Central memory CD4-positive, alpha-beta T cell (primary cell): ENCODE measurements at places on chromosomes 2 and 18.

GRCh38 chr2:77521931-77522470 lies at the start of gene LRRTM4:
LRRTM4 (minus strand) TSS chr2:77522376.
- DNase-seq = no peak

DNA sequence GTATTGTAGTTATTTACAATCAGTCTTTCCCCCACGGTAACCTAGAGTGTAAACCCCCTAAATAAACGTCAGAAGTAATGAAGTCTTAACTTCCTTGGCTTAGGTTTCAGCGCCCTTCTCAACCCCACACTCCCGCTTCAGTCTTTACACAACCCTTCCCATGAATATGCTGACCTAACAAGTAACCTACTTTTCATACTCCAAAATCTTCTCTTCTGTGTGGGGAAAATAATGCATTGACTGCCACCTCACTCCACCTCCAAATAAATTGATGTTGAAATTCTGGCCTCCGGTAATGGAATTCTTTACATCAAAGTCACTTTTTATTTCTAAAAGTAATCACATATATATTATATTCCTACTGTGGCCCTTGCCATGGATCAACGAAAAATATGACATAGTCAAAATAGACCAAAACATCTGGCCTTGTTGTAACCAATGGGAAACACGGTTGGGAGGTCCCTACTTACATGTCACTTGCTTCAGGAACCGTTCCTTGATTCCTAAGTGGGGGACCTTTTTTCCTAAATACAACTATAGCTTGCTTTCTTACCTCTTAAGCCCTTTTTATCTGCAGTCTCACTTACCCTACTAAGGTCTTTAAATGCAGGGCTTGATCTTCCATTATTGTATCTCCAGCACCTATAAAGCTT lies 961 bp downstream of the GEN1 start:
- DNase-seq = no peak

DNA sequence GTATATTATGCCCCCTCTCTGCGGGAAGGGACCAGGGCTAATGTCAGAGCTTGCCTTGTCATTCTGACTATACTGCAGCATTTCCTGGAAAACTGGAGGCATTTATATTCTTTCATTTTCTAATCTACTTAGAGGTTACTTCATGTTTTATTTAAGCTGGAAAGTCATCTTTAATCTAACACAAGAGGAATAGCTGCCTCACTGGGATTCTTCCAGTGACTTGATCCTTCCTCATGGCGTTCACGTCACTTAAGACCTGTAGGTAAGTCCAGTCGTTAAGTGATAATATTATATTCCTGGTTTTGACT lies 727.6 kb upstream of the DDX18 start:
- no peak for DNase-seq

GRCh38 chr2:31231571-31232302 lies 2.2 kb upstream of the EHD3 start:
- no peak for DNase-seq

DNA sequence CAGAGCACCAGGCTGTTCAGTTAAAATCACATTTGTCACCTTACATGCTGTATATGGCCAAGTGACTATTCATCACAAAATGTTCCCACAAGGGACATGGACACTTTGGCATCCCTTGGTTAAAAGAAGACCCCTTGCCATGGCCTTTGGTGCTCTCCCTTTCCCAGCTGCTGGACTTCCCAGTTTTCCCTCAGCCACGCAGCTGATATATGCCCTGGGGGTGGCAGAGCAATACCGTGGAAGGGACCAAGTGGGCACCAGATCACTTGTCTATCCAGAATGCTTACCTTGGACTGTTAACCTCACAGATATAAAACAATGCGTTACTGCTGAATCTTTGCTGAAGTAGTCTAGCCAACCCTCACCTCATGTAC lies 35.3 kb downstream of the PAIP2B start:
- DNase-seq = no peak

- no peak for DNase-seq
Observed at GRCh38 chr2:235131334-235132305, 179.8 kb downstream of the SH3BP4 start.

GRCh38 chr2:7633566-7634153 lies 716.4 kb downstream of the RNF144A start:
- DNase-seq = no peak

- DNase-seq = no peak
Observed at GRCh38 chr2:102154946-102155702, 12.6 kb downstream of the IL1R1 start.

- DNase-seq = no peak
Observed at GRCh38 chr2:85472261-85472660, 53.7 kb downstream of the SH2D6 start.

- DNase-seq = no peak
Observed at GRCh38 chr2:215811409-215812345, 201.7 kb downstream of the MREG start.

- no peak for DNase-seq
Observed at GRCh38 chr18:54961016-54961423, 1.8 kb upstream of the CCDC68 start.

- no peak for DNase-seq
Observed at GRCh38 chr2:54149638-54150441, 34.4 kb downstream of the ACYP2 start.

GRCh38 chr2:119879502-119879901 lies 119.8 kb downstream of the PTPN4 start:
- no peak for DNase-seq

- DNase-seq = no peak
Observed at GRCh38 chr18:36312806-36313395, 15.4 kb downstream of the FHOD3 start.

- DNase-seq = no peak
Observed at GRCh38 chr2:71530641-71531332, 77.4 kb downstream of the DYSF start.

GRCh38 chr2:233185330-233185729 lies 66.1 kb upstream of the ATG16L1 start:
- DNase-seq = no peak

GRCh38 chr18:25289001-25289631 lies 62.9 kb downstream of the ZNF521 start:
- no peak for DNase-seq

DNA sequence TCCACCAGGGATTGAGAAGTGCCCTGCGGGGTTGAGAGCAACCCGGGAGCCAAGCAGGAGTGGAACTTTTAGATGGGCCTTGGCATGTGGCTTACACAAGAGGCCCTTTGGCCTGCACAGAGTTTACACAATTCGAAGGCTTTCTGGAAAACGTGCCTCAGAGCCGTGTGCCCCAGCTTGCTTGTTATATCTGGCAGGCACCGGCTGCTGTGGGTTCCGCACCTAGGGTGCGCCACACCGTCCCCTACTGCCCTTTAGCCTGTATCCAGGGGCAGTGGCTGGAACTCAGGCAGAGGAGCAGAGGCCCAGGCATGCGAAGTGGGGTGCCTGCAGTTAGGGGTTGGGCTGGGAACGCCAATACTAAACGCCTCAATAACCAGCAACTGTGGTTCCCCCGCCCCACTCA lies 32.9 kb upstream of the EDAR start:
- DNase-seq = no peak

DNA sequence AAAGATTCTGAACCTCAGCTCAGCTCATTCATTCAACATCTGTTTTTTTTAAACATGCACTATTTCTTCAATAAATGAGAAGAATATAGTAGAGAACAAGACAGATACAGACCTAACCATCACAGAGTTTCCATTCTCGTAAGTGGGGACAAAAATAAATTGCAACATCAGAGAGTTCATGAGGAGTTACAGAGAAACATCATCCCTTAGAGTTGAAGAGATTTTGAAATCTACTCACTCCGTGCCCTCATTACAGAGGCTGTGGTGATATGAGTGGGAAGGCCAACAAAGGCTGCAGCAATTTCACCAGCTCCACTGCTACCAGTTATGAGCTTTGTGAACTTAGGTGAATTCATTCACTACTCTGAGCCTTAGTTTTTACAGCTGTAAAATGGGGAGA lies 399.3 kb downstream of the BCL11A start:
- DNase-seq = no peak
